Activated CD8-positive, alpha-beta memory T cell treated with anti-CD3 and anti-CD28 coated beads, Interleukin-2, amount 50 U/mL, for 48 hours (primary cell): ENCODE measurements at places on chromosomes 3 and 15.

DNA sequence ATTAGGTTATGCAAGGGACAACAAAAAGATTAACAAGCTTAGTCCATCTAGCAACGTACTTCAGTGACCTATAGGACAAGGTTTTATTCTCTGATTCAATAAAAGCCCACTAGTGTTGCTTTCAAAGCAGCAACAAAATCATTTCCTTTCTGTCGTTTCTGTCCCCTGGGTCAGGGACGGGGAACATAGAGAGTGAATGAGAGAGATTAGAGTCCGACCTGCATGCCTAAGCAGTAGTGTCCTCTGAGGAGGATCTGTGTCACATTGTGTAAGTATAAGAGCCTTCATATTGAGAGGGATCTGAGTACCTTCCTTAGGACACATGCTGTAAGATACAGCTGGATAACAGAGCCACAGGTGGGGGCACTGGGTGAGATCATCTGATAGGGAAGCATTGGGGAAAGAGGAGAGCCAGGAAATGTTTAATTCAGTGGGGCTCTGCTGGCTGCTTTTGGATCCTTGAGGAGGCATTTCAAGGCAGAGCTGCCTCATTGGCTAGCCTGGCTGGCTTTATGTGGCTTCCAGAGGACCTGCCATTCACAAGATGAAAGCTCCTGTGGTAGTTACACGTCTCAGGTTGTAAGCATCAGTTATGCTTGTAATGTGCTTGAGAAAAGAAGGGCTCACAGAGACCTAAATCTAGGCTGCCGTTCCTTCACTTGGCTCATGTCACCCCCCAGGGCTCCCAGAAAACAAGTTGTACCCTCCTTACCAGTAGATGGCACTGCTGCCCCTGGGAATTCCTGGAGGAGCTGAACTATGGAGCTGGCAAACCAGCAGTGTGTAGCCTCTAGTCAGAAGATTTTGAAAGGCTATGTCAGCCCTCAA, 2.7 kb downstream of the TMEM108 start:
- DNase-seq, result peak; percentile 55

- DNase-seq, result no peak
Observed at GRCh38 chr3:98945101-98945524, 43.6 kb upstream of the DCBLD2 start.

DNA sequence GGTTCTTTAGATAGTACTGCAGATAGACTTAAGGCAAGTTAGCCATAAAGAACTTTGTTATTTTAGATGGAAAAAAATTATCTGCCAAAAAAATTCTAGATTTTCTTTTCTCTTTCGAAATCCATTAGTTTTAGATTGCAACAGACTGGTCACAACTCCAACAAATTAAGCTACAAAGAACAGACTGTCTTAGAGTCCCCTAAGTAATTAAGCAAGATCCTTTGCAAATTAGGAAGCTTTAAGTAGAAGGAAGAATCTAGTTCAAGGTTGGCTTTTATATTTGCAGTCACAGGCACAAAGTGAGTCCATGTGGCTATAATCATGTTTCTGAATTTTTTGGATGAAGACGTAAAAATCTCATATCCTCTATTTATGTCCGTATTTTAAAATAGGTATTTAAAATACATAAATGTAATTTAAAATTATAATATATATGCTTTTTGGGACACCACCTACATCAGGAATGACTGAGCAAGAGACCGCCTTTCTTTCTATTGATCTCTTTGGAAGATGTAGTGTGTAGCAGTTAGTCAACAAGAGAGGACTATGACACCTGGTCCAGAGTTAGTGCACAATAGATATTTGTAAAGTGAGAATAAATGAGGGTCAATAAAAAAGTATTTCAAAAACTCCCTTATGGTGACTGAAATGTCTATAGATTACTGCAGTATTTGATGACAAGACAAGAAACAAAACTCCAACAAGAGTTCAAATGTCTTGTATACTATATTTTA, 34.4 kb downstream of the TMEM45A start:
- no peak for DNase-seq

GRCh38 chr3:72171946-72172345, 387.0 kb upstream of the PROK2 start:
- DNase-seq, result no peak

GRCh38 chr15:22922003-22922402, 58.2 kb downstream of the CYFIP1 start:
- DNase-seq, result no peak

GRCh38 chr3:141795276-141795675, 32.1 kb downstream of the GRK7 start:
- peak; percentile 62 for DNase-seq

GRCh38 chr3:117563063-117563462, 853.5 kb downstream of the TUSC7 start:
- no peak for DNase-seq

DNA sequence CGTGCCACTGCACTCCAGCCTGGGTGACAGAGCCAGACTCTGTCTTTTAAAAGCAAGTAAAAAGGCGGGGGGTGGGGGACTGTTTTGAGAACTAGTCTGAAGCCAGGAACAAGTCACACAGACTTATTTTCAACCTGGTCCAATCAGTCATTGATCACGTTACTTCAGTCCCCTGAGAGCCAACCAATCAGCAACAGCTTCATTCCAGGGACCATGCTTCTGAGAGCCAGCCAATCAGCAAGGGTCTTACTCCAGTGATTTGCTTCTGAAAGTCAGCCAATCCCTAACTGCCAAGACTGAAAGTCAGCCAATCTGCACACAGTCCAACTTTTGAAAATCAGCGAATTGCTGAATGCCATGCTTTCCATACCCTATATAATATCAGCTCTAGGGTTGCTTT, 48.6 kb upstream of the C15orf39 start:
- no peak for DNase-seq

DNA sequence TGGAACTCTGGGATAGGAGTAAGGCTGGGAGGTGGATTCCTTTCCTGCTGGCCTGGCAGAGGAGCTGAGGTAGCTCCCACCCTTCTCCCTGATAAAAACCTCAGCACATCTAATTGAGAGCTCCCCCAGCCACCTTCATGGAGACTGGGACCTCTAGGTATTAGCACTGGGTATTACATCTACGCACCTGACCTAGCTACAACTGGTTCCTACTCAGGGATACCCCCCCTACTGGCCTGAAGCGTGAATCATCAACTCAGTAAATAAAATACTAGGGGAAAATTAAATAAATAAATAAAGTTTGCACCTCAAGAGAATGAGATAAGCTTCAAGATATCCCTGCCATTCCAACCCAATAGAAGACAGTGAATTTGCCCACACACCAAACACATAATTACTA, 140.4 kb downstream of the NEK10 start:
- DNase-seq, result no peak

DNA sequence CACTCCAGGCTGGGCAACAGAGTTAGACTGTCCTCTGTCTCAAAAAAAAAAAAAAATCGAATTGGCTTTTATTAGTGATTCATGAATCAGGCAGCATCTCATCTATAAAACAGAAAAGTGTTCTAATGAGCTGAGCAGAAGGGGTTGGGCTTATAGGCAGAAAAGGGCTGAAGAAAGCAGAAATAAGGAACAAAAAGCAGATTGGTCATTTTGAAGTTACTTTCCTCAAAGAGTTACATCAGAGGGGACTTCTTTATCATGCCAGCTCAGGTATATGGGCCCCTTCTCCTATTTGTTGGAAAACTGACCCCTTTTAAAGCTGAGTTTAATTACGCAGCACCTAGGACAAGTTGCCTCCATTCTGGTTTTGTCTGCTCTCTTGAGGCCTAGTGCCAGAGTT, 722 bp upstream of the POGLUT1 start:
- no peak for DNase-seq

GRCh38 chr3:134838599-134838998, 43.5 kb downstream of the EPHB1 start:
- no peak for DNase-seq

GRCh38 chr3:129911261-129911861, 17.9 kb upstream of the TMCC1 start:
- no peak for DNase-seq

DNA sequence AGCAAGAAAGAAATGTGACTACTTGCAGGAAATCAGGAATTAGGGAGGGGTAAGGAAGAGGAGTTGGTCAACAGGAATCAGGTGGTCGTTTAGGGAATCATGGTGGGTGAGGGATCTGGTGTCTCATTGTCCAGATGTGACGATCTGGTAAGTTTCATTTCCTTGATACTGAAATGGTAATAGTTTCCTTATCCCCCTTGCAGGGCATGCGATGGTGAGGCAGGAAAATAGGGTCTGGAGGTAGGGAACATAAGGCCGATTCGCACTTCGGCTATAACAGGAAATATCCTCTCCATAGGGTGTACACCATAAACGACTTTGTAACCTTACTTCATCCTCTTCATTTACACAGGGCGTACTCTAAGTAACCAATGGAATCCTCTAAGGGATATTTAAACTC, 574 bp upstream of the LRRC34 start:
- no peak for DNase-seq

DNA sequence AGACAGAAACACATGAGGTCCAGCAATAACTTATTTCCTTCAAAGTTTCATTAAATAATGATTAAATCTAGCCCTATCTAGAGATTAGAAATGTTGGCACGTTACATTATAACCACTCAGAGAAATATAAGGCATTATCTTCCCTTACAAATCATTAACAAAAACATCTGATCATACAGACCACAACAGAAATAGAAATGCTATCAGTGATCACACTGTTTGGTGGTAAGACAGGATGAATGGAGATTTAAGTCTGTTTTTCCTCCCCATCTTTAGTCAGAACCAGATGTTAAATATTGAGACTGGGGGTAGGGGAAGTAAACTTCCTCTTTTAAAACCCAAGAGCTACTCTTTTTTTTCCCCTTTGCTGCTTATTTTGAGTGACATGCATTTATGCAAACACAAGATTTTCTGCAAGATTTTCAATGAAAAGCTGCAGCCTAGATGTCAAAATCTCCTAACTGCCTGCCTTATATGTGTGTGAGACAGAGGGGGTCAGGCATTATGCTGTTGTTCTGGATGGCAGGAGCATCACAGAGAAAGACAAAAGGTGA, 70.4 kb downstream of the CBLB start:
- DNase-seq, result no peak

DNA sequence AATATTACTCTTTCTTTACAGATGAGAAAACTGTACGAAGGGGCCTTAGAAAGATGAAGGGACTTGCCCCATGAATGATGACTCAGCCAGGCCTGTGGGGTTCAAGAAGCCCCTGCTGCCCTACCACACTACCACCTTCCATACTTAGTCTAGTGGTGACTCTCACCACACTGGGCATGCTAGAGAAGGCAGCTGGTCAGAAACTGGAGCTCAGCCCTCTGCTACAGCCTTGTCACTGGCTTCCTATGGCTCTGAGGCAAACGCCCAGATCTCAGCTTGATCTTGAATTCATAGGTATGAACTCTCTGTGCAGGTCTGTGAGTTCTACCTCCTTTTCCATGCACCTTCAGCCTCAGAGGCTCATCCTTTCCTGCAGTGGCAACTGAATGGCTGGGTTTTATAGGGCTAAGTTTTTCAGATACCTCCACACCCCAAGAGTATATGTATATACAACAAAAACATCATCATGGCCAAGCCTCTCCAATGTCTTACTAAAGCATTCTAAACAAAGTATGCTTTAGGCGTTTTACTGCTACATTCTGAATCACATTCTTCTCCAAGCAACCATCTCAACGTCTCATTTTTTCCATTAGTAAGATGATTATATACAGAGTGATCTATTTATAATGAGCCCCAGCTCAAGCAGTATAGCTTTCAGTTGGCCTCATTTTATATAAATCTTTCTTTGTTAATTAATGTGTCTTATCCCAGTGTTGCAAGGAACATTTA, 234.1 kb downstream of the GREM1 start:
- no peak for DNase-seq

DNA sequence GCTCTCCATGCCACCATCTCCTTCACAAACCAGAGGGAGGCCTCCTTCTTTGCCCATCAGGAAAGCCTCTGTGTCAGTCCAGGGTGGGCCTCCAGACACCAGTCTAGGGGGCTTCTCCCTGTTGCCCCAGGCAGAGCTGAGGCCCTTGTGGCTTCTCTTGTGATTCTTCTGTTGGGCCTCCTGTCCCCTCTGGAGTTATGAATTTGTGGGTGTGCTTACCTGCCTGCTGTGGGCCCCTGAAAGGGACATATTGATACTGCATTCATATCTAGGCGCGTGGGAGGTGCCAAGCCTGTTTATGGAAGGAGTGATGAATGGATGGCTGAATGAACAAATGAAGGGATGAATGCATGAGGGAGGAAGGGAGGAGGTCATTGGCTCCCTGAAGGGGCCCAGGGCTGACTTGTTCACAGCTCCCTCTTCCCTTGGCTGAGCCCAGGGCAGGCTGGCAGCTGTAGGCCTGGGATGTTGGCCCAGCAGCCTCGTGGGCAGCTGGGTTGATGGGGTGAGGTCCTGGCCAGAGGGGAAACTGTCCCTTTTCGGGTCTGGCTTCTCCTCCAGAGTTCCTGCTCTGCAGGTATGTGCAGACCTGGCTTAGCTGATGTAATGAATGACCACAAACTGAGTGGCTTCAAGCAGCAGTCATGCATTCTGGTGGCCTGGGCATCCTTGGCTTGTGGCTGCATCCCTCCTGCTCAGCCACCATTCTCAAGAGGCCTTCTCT, 195.4 kb downstream of the GOLGA6L6 start:
- peak; percentile 51 for DNase-seq

DNA sequence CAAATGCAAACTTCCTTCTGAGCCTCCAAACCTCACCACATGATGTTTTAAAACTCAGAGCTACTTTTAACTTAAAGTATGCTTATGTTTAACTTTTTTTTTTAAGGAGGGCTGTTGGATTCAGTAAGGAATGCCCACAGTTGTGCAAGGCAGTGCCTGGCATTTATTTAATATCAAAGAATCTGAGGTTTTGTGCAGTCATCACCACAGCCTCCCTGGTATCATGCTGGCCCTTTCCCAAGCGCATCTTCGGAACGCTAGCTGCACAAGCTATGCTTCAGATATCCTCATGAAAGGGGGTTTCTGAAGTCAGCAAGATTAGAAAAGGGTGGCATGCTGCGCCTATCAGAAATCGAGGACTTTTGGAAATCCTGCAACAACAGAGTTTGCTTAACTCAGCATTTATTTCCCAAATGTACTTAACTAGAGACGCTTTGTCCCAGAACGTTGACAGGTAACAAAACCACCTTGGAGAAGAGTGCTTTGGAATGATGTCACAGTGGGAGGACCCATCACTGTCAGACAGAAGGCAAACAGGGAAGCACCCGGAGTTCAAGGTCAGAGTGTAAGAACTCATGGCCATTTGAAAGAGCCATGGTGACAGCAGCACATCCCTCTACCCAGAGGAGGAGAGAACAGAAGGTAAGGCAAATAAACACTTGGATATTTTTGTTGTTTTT, 120.2 kb upstream of the IGF1R start:
- DNase-seq, result no peak

- DNase-seq, result peak; percentile 42
Observed at GRCh38 chr3:126349611-126350501, 7.4 kb downstream of the KLF15 start.

GRCh38 chr3:4981294-4981664, 2.0 kb downstream of the BHLHE40 start:
- peak; percentile 44 for DNase-seq
